Lung microvascular endothelial cell (primary cell): ENCODE measurements at places on chromosomes 5 and 9. TPM values are rescaled to one million over a fixed set of nuclear protein-coding genes. Genes with fewer than 3 reads are reported as not detected.
A peak's percentile ranks its signal among the peaks of the same experiment; 100 is the strongest.

Gene OBP2B
- not detected in 2 replicates for total RNA-seq

Gene ANKDD1B
- 0.22 and 1.2 TPM in 2 replicates for total RNA-seq

Gene PLPP7
- total RNA-seq, result 1.5 and 2.0 TPM in 2 replicates

Gene ZNF366
- 0.40 and 1.3 TPM in 2 replicates for total RNA-seq

Gene IPO11
- 71.7 and 120 TPM in 2 replicates for total RNA-seq

Gene GPBP1
- total RNA-seq, result 35.5 and 50.4 TPM in 2 replicates

Gene CCIN
- under 0.01 and 0.22 TPM in 2 replicates for total RNA-seq

Gene CDO1
- 0.65 TPM in 1 of 2 replicates, not detected in the other for total RNA-seq

Gene ATG12
- total RNA-seq, result 17.9 and 18.8 TPM in 2 replicates

Gene PLAC8L1
- total RNA-seq, result 0.20 TPM in 1 of 2 replicates, not detected in the other

GRCh38 chr9:127112735-127113161 is 9.7 kb downstream of the ANGPTL2 start:
- DNase-seq, result peak; percentile 57

DNA sequence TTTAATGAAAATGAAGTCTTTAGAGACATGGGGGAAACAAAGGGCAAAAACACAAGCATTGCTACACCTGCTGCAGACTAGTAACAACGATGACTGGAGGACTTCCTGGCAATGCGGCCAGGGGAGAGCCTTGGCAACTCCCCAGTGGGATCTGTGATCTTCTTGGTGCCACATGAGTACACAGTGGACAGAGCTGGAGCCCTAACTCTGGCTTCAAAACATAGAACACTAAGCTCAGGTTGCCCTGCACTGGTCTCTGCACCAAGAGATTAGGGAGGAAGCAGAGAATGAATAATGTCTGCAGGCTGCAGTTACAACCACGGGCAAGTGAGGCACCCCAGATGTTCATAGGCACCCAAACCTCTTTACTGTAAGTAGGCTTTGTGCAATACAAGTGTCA is 91.1 kb downstream of the MRPS27 start:
- no peak for DNase-seq

DNA sequence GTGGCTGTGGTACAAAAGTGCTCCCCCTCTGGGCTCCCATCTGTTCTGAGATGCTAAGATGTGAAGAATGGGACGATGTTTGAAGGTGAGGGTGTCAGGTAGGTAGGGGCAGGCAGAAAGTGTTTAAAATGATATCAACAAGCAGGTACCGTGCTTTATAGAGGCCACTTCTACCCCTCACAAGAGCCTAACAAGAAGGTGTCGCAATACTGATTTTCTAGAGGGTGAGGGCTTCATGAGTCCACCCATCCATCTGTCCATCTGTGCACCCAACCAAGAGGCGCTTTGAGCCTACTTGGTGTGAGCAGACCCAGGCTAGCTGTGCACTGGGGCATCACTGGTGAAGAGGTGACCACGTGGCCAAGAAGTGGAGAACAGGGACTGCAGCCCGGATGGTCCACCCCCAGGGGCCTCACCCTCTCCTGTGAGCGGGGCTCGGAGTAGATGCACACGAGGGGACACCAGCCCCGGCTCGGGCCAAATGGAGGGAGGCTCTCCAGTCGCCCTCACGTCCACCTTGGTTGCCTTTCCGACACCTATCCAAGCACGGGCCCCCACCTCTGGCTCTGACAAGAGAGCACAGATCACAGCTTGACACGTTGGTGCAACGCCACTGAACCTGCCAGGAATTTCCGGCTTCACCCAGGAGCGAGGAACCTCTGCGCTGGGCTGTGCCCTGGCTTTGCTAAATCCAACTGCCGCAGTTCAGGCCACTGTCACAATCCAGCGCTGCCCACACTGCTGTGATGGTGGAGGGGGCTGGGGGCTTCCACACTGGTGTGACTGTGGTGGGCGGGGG is 34.5 kb downstream of the CRB2 start:
- DNase-seq, result no peak

- DNase-seq, result no peak
These were observed 1000.0 kb downstream of the PTPRD start for GRCh38 chr9:9612755-9613154.

- DNase-seq, result peak; percentile 23
These were observed 2.8 kb downstream of the TICAM2 start for GRCh38 chr5:115599502-115599901.

- no peak for DNase-seq
These were observed 63.0 kb downstream of the KCNV2 start for GRCh38 chr9:2780326-2780725.

- no peak for DNase-seq
These were observed 330.1 kb downstream of the NDUFS4 start for GRCh38 chr5:53890490-53890889.

DNA sequence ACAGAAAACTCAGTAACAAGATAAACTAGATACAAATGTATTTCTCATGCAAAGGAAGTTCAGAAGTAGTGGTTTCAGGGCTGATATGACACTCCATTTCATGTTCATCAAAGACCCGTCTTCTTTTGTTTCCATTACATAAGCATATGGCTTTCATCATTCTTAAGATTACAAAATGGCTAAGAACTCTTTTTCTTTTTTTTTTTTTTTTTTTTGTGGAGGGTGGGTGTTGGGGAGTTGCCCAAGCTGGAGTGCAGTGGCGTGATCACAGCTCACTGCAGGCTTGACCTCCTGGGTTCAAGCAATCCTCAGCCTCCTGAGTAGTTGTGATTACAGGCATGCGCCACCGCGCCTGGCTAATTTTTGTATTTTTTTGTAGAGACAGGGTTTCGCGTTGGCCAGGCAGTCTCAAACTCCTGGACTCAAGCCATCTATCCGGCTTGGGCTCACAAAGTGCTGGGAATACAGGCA is 22.0 kb upstream of the PTBP3 start:
- no peak for DNase-seq

DNA sequence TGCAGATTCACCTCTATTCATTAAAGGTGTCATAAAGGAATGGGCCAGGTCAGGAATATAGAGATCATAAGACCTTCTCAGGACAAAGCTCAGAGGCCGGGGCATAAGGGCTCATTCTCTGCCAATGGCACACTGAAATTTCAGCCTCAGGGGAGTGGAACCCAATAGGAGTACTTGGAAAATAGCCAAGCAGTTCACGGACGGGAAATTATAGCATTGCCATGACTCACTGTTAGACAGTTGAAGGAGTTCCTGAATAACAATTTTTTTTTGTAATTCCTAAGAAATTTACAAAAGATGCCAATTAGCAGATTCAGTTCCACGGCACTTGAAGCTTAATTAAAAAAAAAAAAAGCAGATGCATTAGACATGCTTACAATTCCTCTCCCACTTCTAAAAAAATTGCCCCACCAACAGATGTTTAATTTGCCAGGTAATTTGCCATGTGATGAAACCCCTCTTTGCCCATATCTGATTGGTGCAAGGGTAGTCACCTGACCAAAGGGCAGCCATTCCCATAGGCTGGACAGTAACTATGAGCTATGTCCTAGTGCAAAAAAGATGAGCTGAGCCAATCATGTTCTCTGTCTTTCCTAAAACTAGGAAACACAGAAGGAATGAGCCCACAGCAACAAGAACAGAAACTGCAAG is 58.6 kb downstream of the PTCD2 start:
- peak; percentile 86 for DNase-seq

DNA sequence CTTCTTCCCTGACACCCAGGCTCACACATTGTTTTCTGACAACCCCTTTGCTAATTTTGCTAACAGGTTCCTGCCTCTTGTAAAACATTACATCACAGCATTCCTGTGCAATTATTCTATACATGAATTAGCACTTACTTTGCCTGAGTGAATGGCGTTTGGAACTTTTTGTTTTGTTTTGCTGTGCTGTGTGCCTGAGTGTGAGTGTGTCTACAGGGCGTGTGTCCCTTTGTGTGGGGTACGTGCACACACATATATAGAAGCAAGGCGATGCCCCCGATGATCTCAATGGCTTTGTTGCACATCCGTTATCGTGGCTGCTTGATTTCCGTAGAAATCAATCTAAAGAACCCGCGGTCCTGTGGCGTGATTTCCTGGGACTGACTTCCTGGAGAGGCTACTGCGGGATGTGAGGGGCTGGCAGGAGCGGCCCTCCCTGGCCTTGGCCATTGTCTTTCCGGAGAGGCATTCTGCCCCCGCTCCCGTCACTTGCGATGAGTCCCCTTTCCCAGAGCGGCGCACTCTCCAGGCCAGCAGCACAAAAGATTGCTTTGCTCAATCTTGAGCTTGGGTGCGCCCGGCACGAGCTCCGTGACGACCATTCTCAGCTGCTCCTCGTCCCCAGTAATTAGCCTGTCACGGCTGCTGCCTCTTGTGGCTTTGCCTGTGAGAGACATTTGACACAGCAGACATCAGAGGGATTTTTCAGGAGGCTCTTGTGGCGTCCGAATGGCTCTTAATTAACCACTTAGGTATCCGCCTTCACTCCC is 398.1 kb upstream of the IRX1 start:
- no peak for DNase-seq

GRCh38 chr5:150305095-150305494 is 2.4 kb upstream of the ARSI start:
- DNase-seq, result no peak

DNA sequence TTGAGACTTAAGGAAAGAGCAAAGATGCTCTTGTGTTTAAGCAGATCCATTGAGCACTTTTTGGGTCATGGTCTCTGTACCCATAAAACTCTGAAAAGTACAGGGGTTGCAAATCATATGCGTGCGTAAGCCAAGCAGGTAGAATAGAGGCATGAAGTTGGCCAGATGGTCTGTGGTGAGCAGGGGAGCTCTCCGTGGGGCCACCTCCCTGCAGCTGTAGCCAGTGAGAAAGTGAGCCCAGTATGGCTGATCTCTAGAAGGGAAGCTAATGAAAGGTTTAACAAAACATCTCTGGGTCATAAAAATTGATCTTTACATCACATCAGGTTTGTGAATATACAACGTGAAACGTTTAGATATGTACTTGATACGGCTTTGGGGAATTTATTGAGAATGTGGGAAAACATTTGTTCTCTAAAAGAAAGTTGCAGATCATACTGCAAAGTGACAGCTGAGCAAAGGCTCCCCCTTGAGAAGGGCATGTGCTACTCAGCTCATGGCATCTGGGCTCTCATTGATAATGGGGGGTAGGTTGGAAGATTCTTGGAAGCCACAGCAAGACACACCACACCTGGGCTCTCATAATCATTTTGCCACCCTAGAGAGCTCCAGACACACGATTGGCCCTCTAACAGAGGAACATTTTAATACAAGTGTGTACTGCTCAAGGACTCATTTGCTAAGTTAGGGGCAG is 30.6 kb downstream of the SH3GL2 start:
- no peak for DNase-seq
